ENCODE measurements at places on chromosomes 3 and 15.

GRCh38 chr3:25273582-25274171 is 154.4 kb upstream of the RARB start:
- DNase-seq, result no peak

- DNase-seq, result no peak
Observed at GRCh38 chr3:151770956-151771355, 37.2 kb downstream of the AADACL2 start.

DNA sequence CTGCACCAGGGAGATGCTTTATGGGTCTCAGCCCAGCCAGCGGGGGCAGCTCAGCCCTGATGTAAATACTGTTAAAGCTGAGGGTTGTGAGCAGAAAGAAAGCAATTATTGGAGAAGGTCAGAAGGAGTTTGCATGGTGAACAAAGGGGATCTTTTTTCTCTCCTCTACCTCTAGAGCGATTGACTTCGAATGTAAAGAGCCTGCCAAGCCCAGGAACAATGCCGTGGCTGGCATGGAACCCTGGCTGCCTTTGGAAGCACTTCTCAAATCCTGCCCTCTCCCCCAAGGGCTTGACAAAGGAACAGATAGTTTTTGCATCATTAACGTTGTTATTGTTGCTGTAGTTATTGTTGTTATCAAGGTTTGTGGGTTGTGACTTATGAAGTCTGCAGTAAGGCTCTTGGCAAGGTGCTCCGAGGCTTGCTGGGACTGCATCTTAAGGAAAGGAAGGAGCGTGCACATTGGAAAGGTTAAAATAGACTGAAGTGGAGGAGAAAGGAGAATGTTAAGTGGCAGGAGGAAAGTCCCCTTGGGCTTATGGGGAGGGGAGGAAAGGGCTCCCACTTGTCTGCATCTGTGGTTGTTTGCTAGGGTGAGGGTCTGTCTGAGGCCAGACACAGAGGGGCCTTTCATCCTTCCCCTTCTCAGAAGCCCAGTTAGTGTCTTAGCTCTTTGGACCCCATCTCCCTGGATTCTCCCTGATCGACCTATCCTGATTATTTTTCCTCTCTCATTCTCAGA is 16.7 kb downstream of the PDIA5 start:
- DNase-seq, result no peak

GRCh38 chr3:38987456-38987855 is 64.3 kb downstream of the SCN11A start:
- no peak for DNase-seq

GRCh38 chr3:157595259-157595658 is 92.0 kb upstream of the VEPH1 start:
- no peak for DNase-seq

DNA sequence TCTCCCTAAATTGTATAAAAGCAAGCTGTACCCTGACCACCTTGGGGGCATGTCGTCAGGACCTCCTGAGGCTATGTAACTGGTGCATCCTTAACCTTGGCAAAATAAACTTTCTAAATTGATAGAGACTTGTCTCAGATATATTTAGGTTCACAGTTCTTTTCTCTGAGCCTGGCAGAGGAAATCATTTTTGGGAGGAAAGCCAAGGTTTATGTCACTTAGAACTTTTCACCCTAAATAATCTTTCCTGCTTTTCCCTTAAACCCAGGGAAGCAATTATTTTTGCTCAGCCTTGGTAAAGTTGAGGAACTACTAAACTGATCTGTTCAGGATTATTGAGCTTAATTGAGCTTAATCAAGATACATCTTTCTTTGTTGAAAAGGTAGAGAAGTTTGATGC is 608.9 kb downstream of the PDCD6IP start:
- no peak for DNase-seq

DNA sequence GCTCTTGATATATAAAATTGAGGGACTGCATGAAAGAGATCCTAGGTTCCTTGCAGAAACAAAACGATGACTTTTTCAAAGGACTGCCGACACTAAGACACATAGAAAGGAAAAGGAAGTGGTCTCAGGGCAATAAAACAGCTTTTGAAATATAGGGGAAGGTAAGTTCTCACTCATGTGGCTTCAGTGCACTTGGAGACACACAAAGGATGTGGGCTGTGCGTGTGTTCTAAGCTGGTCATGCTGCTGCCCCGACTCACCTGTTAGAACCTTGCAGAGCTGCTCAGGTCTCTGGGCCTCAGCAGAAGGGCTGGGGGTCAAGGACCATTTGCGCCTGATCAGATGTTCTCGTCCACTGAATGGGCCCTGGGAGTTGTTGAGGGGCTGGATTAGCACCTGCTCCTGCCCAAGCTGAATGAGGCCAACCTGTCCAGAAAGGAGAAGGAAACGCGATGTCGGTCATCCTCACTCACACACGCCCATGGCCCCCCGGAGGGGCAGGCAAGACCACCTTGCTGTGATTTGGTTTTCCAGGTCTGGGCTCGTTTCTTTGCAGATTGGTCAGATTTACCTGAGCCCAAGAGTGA is 11.1 kb downstream of the ADAMTS17 start:
- no peak for DNase-seq

DNA sequence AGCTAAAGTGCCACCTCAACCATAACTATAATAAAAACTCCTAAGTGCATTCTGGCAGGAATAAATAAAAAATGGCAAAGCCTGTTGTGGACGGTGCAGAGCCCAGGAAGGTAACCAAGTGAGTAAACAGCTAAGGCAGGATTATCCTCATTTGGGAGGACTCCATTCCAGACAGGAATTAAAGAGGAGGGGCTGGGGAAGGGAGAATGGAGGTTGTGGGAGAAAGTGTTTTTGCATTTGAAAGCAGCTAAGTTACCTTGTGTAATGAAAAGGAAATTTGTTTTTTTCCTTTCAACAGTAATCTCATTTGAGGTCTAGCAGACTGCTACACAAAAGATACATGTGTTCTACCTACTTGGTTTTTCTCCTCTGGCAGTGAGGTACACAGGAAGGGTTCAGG is 248.5 kb downstream of the TIGIT start:
- DNase-seq, result no peak

DNA sequence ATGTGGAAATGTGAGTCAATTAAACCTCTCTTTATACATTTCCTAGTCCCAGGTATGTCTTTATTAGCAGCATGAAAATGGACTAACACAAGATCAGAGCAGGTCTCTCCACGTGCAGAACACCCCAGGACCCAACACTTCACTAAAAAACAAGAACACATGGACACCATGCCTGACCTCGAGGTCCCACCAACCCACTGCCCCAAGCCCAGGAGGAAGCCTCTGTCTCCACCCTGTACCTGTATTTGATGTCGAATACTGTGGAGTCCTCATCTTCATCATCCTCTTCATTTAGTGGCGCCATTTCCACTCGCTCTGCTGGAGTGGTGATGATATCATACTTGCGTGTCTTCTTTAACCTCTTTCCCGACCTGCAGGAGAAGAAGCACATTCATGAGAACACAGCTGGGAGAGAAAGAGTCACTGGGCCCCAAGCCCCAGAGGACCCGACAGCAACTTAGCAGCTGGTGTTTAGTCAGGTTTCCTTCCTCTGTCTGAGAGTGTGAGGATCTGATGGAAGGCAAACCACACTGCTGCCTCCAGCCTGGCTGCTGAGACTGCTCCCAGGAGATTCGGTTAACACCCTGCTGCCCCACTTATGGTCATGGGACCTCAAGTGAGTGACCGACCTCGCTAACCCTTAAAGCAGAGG is 25.5 kb downstream of the FAM174B start:
- no peak for DNase-seq

DNA sequence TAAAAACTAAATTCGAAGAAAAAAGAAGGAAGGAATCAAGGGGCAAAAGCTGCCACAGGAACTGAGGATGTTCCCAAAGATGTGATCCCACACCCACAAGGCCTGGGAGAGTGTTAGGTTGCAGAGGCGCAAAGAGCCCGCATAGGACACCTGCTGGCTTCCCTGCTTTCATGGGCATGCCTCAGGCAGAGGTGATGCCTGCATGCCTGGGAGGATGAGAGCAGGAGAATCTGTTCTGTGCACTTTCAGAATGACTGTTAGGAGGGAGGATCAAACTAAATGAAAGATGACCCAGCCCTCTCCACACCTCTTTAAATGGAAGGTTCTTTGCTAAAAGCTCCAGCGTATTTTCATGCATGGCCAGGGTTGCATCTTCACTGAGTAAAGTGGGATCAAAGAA is 162.4 kb downstream of the PLCL2 start:
- no peak for DNase-seq

GRCh38 chr3:100609963-100610362 is 562 bp downstream of the ADGRG7 start:
- DNase-seq, result no peak

DNA sequence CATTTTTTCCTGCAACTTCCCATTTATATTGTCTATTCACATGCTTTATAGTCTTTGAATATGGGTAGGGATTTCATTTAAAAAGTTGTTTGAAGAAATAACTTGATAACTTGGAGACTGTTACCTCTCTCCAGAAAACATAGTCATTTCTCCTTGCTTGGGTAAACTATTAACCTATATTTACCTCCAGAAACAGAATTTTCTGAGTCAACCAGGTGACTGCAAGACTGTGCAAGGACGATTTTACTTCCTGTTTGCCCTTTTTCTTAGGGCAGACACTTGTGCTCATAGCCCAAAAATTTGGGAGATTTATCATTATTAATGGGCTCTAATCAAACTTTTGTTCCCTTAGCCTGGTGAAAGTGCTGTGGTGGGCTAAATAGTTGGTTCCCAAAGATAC is 14.3 kb upstream of the MOBP start:
- DNase-seq, result no peak

GRCh38 chr3:13217253-13217652 is 144.0 kb upstream of the IQSEC1 start:
- no peak for DNase-seq

DNA sequence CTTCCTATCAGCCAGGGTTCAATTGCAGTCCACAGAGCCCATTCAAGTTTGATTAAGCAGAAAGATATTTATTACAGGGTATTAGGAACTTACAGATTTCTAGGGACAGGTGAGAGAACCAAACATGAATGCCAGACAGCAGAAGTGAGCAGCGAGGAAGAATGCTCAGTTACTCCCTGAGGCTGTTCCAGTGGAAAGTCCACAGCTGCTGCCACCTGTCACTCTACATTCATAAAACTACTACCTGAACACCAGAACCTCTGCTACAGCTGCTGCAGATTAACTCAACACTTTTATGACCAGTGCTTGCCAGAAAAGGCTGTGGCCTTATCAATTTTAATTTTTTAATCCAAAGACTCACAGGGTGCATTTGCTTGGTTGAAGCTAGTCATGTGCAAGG is 325.4 kb upstream of the ONECUT1 start:
- no peak for DNase-seq
